Fibroblast of lung (primary cell): ENCODE measurements at places on chromosomes 12 and 14. TPM values are rescaled to one million over a fixed set of nuclear protein-coding genes. Genes with fewer than 3 reads are reported as not detected.

DNA sequence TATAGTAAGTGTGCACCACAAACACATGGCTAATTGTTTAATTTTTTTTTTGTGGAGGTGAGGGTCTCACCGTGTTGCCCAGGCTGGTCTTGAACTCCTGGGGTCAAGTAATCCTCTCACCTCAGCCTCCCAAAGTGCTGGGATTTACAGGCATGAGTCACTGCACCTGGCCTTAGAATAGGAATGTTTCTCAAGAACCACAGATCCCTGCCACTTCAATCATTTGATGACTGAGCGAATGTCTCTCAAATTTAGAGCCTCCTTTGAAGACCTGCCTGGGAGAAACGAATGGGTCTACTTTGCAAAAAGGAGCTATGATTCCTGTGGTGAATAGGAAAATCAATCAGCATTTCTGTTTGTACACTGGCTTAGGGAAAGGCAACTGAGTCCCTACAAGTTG is 33.5 kb upstream of the CHST11 start:
- peak; percentile 18 for DNase-seq

The FGF6 gene
- not detected in 2 replicates for total RNA-seq

GRCh38 chr12:118846416-118846815 is 134.9 kb upstream of the SRRM4 start:
- DNase-seq, result no peak

GRCh38 chr14:23865502-23865901 is 88.1 kb upstream of the DHRS4 start:
- no peak for DNase-seq

DNA sequence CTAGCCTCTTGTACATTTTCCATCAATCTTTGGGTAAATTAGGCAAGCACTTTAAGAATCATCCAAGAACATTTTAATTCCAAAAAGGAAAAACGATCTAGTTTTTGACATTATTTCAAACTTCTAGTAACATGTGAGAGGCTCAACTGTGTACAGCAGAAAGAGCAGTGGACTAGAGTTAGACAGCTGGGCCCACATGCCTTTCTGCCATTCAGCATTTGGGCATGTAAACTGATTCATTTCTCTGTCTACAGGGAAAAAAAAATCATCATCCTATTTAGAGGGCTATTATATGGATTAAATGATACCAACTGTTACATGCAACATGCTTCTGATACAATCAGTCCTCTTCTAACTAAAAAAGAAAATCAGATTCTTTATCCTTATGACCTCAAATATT is 17.7 kb downstream of the ATP2B1 start:
- DNase-seq, result peak; percentile 51

DNA sequence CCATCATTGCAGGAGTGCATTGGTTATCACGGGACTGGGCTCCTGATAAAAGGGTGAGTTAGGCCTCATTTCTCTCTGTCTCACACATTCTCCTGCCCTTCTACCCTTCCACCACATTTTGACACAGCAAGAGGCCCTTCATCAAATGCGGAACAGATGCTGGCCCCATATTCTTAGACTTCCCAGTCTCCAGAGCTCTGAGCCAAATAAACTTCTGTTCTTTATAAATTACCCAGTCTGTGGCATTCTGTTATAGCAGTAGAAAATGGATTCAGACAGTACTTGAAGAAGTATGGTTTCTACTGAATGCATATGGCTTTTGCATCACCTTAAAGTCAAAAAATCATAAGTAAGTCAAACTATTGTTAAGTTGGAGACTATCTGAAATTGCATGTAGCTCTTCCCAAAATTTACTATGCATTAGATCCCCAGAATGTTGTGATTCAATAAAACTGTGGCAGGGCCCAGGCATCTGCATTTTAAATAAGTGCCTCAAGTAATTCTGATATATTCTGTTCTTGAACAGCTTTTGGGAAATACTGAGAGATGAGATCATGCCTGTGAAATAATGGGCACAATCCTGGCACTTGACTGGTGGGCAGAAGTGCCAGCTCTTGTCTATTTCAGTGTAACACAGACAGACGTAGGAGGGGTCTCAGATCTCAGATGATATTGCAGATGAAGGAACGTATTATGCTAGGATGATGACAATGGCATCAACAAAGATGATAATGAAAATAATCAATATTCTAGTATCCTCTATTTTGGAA is 68.2 kb downstream of the E2F7 start:
- no peak for DNase-seq

- DNase-seq, result no peak
Observed at GRCh38 chr12:100672075-100672592, 98.7 kb downstream of the GAS2L3 start.

The SLC24A4 gene
- total RNA-seq, result not detected in 2 replicates

DNA sequence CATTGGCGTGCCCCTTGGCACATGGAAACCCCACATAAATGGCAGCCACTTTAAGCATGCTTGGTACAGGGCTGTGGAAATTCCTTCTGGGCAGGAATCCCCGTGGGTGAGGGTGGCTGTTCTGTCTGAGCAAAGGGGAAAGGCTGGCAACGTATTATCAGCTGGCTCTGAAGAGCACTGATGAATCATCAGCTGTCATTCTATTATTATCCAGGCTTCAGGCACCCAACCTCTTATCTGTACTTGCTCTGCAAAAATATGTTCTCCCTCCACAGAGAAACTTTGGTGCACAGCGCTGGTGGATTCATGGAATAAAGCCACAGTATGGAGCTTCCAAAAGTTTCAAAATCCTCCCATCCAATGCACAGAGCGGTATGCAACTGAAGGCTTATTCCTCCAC is 167.1 kb downstream of the TBX5 start:
- peak; percentile 61 for DNase-seq

DNA sequence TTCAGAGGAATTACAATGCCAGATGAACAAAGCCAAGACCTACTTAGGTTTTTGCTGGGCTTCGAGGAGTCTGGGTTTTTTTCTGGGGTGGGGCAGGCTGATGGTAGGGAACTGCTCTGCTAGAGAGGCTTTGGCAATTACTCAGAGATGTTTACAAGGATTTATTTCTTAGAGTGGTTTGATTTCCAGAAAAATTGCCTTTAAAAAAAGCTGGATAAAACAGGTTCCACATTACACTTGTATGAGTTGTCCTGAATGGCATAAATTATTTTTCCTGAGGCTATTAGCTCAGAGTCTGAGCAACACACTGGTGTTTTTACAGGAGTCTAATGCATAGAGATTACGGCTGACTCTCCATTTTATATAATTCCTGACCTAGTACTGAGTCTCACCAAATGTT is 118.5 kb upstream of the FRMD6 start:
- no peak for DNase-seq

The FAR2 gene
- 5.4 and 9.2 TPM in 2 replicates for total RNA-seq

GRCh38 chr14:61516964-61517653 is 178.2 kb upstream of the HIF1A start:
- no peak for DNase-seq

The SLC2A14 gene
- total RNA-seq, result under 0.01 and 0.17 TPM in 2 replicates
